ENCODE measurements at places on chromosomes 1 and 21.

DNA sequence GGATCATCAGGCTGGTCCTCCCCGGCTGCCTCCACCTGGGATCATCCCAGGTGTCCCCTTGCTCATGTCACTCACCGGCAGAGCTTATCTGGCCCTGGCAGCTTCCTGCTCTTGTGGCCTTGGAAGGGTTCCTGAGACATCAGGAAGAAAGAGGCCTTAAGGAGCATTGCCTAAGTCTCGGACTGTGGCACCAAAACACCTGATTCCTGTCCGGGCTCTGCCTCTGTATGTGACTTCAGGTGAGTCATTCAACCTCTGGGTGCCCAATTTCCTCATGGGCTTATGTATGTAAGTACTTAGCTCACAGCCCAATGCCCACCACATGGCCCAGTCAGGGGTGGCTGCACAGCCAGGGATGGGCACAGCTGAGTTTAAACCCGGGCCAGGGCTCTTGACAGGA, 255.9 kb upstream of the VAMP3 start:
- no peak for DNase-seq

DNA sequence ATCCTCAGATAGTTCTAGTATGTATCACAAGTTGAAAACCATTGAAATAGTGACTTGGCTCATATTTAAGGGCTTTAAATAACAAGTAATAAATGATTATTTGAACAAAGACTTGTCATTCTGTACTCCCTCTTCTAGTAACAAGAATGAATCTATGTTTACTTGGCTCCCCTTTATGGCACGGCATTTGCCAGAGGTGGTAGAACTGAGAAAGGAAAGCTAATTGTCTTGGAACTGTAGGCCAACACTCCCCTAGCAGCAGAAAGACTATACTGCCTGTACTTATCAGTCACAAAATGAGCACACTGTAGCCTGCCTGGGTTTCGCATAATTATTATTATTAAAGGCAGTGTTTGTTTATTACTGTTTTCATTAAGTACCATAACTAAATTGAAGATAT, 29.6 kb upstream of the SMYD2 start:
- no peak for DNase-seq

DNA sequence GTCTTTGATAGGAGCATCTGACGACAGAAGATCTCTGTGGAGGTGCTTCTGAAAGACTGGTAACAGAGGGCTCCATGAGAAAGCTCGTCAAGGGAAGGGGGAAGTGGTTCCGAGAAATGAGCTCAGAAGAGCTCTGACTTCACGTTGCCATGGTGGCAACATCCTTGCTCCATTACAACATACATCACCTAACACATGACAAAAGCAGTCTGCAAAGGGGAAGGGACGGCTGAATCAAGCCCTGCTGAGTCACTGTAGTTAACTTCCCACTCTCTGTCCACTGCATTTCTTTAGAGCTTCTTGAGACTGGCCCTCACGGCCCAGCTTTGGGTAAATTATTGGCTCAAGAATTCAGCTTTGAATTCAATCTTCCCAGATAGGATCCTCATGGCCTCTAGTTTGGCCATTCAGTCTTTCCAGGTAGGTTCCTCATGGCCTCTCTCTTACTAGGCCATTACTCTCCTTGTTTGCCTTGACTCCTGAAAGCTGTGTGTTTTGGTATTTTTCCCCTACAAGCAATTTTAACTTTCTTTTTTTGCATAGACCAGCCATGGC, 88.0 kb upstream of the ZNF648 start:
- no peak for DNase-seq

GRCh38 chr1:224629965-224630364, 13.8 kb downstream of the CNIH3 start:
- no peak for DNase-seq

GRCh38 chr1:166062421-166063070, 104.3 kb downstream of the FAM78B start:
- DNase-seq, result no peak

DNA sequence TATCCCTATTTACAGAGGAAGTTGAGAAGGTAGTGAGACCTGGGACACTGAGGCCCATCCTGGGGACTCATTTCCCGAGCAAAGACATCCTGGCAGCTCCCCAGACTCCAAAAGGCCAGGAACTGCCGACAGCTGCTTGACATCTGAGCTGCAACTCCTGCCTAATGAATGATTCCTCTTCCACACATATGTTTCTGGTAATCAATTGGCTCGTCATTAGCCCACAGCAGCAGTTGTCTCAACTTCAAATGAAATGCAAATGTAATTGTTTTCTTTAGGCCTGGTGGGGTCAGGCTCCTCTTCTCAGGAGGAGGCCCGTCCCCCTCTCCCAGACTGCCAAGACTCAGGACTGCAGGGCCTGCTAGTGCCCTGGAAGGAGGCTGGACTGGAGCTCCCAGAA, 61.8 kb upstream of the DISP3 start:
- no peak for DNase-seq

DNA sequence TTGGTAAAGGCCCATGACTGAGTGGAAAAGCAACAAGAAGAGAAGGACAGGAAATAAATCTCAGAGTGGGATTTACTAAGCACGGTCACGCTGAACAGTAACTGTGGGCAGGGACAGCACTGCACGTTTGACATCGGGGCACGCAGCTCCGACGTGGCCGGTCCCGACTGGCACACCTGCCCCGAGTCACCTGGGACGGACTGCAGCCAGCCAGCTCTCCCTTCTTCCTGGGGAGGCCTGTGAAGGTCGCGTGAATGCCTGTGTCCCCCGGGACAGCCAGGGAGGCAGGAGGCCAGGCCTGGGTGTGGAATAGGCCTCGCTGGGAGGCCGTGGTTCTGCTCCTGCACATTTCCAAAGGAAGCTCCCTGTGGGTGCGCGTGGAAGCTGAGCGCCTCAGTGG, 140.2 kb downstream of the PRDM16 start:
- DNase-seq, result no peak

- no peak for DNase-seq
Observed at GRCh38 chr1:53639996-53640700, 98.8 kb downstream of the GLIS1 start.

GRCh38 chr1:212179394-212180076, 105.7 kb upstream of the PPP2R5A start:
- no peak for DNase-seq

DNA sequence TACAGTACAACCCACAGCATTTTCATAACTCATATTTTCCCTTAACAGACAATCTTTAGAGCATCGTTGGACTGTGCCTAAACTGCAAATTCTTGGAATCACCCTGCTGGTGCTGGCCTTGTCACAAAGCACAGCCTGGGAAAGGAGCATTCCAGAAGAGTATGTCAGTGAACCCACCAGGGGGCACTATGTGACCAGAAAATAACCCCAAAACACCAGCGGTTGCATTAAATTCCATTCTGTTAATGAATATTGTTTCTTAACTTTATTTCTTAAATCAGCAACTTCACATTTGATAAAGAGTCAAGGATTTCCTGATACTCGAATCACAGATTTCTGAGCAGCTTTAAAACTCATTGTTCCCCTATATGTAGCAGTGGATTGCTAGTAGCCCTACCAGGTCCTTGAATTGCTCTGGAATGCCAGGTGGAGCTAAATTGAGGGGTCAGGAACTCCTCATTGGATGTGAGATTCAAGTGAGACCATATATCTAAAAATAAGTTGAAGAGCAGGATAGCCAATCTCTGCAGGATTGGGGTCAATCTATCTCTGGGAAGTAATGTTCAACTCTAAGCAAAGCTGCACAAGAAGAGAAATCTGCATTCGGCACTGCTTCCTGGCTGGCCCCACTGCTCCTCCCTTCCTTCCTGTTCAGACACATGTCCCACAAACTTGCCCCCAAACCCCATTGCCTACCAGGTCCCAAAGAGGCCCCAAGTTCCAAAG, 12.7 kb upstream of the RAB4A start:
- peak; percentile 65 for DNase-seq

DNA sequence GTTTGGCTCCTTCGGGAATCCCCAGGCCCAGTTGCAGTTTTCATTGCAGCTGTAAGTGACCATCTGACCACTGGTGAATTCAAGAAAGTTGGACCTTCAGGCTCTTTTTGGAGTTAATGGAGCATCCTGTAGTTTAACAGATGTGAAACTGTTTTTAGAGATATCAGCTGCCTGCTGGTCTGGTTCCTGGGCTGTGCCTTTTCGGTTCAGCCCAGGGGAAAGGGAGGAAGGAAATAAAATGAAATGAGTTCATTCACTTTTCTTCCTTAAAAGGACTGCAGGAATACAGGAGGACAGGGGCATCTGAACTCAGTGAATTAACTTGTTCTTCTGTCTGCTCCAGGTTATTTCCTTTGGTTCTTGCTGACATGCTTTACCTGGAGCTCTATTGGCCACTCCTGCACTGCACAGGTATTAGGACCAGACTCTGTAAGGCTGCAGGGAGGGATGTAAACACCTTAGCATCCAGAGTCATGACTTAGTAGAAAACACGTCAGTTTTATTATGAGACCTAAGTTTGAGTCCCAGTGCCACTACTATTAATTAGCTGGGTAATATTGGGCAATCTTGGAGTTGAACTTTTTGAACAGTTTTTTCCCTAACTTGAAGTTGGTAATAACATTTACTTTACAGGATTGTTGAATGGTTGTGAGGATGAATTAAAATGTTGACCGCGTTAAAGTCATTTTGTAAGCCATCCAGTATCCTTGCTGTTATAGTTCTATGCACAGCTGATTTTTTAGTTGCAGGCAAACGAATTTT, 83.6 kb downstream of the LRRC8D start:
- no peak for DNase-seq

GRCh38 chr1:66981679-66982078, 56.9 kb downstream of the MIER1 start:
- DNase-seq, result peak; percentile 78

GRCh38 chr1:228352677-228353481, 53.8 kb downstream of the TRIM11 start:
- no peak for DNase-seq

- DNase-seq, result no peak
Observed at GRCh38 chr1:110120960-110121561, 8.8 kb downstream of the UBL4B start.

DNA sequence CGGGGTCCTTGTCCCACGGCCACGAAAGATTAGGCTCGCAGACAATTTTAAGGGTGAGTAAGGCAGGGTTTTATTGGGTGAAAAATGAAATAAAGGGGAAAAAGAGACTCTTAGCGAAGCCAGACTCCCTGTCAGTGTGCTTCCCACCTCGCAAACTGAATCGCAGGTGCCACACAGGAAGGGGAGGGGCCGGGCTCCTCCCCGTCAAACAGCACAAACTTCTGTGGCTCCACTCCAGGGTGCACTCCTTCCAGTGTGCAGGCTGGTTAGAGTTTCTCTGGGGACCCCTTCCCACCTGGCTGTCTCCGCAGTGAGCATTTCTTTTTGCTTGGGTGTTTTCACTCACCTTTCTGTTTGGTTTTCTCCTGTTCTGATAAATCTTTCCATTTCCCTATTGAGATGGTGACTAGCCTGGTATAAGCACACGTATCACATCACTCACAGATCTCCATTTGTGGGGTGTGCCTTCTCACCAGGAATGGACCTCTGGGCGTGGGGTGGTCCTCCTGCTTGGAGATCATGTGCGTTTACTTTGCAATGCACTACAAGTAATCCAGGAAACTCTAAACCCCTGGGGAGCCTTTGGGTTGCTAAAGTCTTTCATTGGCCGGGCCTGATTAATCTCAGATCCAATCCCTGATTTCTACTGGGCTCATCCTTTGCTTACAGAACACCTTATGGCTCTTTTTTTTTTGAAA, 37.6 kb upstream of the GALNT2 start:
- peak; percentile 61 for DNase-seq

- peak; percentile 31 for DNase-seq
Observed at GRCh38 chr1:159266832-159267231, 35.3 kb upstream of the FCER1A start.

- no peak for DNase-seq
Observed at GRCh38 chr1:48093147-48093546, 96.0 kb upstream of the TRABD2B start.

- no peak for DNase-seq
Observed at GRCh38 chr21:32515874-32516273, 69.4 kb downstream of the TCP10L start.

DNA sequence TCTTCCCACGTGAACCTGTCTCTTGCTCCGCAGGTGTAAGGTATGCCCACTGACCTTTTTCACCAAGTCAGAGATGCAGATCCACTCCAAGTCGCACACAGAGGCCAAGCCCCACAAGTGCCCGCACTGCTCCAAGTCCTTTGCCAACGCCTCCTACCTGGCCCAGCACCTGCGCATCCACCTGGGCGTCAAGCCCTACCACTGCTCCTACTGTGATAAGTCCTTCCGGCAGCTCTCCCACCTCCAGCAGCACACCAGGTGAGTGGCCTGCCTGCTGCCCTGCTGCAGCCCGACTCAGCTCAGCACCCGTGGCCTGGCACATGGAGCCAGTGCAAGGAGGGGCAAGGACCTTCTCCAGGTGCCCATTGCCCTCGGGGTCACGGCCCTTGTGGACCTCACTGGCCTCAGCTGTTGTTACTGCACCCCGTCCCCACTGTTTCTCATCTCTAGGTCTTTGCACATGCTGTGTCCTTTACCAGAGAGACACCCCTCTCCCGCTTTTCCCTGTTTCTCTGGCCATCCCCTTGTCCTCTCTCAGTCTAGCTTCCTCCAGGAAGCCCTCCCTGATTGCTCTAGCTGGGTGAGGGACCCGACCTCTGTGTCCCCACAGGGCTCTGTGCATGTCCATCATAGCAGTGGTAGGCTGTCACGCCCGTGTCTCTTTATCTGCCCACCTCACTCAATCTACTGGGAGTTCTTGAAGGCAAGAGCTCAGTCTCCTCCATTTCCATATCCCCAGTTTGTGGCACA, 25.4 kb downstream of the ZNF362 start:
- DNase-seq, result no peak

- DNase-seq, result no peak
Observed at GRCh38 chr1:8239306-8240023, 78.4 kb upstream of the SLC45A1 start.

- no peak for DNase-seq
Observed at GRCh38 chr1:181113059-181113641, 24.6 kb downstream of the IER5 start.
